Fibroblast of skin of left quadriceps (primary cell): ENCODE measurements at places on chromosomes 1 and 21.

- DNase-seq: no peak
These were observed 257.4 kb downstream of the MATN1 start for GRCh38 chr1:30466026-30466425.

DNA sequence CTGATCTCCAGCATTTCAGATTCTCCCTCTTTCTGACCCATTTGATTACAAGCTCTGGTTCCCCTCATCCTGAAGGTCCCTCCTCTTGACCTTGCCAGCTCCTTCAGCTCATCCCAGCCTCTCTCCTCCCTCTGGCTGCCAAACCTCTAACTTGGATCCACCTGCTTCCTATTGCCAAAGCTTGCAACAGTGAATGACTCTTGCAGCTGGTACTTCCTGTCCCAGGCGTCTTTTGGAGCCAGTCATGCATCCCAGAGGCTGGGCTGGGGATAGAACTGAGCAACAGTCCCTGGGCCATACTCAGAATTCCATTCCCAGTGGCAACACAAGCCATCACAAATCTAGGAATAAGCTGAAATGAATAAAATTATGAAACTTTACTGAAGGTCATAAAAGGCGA lies 27.7 kb upstream of the SPOCD1 start:
- DNase-seq: peak; percentile 39

GRCh38 chr1:23524716-23525401 lies 6.2 kb downstream of the E2F2 start:
- DNase-seq: no peak

DNA sequence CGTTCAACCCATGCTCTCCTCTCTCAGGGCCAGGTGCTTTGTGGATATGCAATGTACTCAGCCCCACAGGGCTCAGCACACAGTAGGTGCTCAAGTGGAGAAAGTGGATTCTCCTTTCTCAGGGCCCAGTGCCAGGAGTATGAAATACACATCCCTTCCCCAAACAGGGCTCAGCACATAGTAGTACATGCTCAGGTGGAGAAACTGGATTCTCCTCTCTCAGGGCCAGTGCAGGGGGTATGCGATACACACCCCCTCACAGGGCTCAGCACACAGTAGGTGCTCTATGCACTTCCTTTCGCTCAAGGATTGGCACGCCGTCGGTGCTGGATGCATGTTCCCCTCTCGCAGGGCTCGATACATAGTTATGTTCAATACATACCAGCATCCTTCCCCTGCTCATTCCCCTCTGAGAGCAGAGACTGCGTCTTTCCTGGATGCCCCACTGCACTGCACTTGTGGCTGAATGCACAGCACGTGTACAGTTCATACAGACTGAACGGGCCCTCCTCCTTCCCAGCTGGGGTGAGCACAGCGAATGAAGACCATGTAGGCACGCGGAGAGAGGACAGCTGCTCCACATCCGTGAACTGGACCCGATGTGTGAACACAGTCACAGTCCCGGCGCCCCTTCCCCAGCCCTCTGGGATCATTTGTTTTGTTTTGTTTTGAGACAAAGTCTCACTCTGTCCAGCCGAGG lies 16.6 kb upstream of the DISP3 start:
- no peak for DNase-seq

- DNase-seq: peak; percentile 4
These were observed 17.5 kb downstream of the COL9A2 start for GRCh38 chr1:40299366-40300248.

GRCh38 chr1:152449661-152450060 lies 35.6 kb upstream of the CRNN start:
- DNase-seq: no peak

DNA sequence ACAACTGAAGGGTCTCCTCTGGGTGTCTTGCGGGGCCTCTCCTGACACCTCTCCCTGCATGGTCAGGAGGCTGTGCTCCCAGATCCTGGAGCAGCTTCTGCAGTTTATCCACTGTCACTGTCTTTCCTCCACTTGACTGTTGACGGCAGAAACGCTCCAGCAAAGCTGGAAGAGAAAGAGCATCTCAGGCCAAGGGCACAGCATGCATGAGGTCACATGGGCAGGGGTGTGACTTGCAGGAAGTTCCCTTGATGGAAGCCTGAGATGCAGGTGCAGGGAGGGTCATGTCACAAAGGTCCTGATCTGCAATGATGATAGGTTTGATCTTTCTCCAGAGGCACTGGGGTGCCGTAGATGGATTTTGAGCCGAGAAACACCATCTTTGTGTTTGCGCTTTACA lies 23.3 kb downstream of the SLC44A3 start:
- DNase-seq: no peak

- DNase-seq: no peak
These were observed 33.7 kb downstream of the XCL2 start for GRCh38 chr1:168509875-168510791.

DNA sequence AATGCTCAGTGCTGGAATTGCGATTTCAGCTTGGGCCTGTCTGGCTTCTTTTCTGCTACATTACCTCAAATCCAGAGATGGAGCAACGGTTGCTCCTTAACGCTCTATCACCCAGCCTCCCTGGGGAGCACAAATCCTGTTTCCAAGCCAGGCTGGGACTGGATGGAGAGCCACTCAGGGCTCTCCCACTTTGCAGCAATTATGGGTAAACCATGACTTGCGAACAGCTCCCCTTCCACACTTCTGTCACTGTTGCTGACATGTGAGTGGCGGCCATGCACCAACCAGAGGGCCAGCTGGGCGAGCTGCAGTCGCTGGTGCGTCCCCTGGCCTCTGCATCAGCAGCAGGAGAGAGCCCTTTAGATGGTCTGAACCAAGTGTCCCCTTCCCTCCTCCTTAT lies 65.1 kb upstream of the RAB4A start:
- DNase-seq: no peak

DNA sequence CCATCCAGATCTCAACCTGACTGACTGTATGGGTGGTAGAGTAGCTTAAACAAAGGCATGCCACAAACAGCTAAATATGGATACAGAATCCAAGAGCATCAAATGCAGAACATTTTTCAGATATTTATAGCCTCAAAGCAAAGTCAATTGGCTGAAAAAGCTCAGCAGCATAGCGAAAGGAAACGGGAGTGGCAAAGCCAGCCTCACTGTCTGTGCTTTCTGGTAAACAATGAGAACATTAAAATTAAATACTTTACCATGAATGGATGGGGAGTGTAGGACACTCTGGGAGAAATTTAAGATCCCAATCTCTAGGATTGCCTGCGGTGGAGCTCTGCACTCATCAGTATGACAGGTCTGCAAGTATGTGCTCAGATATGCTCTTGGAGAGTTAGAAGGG lies 4.4 kb downstream of the RASAL2 start:
- no peak for DNase-seq

DNA sequence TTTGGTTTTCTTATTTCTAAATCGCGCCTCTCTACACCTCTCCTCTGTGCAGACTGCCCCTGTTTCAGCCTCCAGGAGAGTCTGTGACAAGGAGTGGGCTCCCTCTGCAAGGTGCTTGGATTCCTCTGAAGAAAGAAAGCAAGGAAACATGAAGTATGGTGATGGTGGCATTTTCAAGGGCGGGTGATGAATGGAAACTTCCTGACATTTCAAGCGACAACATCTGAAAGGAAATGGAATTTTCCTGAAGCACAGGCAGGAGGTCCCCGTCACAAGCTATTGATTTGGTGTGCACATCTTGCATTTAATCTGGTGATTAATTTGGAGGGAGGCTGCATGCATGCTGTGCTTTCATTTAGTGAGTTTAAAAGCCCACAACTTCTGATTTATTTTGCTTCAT lies 164.6 kb upstream of the FGGY start:
- no peak for DNase-seq

- no peak for DNase-seq
These were observed 9.7 kb upstream of the GNG4 start for GRCh38 chr1:235659186-235659771.

DNA sequence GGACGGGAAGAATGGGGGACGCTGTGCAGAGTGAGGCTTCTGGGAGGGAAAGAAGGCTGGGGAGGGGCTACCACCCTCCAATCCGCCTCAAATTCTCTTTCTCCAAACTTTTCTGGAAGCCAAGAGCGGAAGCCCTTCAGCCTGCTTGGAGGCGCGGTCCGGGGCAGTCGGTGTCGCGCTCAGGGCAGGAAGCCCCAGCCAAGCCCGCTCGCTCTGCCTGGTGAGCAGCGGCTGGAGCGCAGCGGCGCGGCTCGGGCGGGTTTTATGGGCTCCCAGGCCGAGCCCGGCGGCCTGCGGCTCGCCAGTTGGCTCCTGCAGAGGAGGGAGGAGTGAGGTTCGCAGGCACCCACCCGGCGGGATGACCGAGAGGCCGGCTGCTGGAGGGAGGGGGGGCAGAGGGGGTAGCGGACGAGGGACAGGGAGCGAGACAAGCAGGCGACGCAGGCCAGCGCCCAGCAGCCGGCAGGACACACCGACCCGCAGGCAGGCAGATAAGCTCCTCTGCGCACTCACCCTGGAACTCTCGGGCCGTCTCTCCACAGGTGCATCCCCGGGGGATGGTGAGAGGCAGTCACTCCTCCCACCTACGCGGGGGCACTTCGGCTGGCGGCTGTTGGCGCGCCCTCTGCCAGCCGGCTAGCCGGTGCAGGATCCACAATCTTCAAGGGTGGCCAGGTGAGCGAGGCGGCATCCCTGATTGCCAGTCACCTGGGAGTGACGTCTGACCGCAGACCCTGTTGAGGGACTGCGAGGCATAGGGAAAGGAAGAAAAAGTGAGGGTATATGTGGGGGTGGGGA lies at the start of gene AVPR1B:
Gene AVPR1B, minus strand, starts transcription at position 238 of the 798 bp plus-strand sequence. CDS start 498 bp downstream, outside the sequence.
- DNase-seq: no peak

DNA sequence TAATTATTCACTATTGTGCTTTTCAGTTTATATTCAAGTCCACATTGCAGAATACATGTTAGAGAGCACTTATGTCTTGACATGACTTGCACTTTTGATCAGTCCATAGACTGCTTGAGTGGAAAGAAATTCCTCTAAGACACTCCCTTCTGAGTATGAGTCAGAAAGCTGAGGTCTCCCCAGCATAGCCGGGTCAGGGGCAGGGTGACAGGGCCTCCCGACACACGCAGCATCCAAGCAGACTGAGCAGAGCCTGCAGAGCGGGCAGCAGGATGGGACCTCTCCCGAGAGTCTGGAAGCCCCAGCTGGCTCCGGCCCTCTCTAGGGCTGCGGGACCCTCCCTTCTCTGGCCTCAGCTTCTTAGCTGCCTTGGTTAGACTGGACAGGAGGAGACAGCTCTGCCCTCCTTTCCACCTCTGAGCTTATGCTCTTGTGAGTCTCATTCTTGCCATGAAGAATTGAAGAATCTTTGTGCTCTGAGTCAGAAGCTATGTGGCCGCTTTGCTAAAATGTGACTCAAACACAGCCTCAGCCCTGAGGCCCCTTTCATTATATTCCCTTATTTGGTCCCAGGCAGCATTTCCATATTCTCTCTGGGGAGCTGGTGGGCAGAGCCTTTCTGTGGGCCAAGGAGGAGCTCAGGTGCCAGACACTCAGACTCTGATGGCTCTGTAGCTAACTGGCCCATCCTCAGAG lies 11.2 kb upstream of the CAPN2 start:
- peak; percentile 97 for DNase-seq

GRCh38 chr1:109263597-109264378 lies 14.4 kb downstream of the CELSR2 start:
- no peak for DNase-seq

- DNase-seq: no peak
These were observed 29.4 kb upstream of the IFNLR1 start for GRCh38 chr1:24216276-24217074.

- DNase-seq: no peak
These were observed 32.3 kb downstream of the DOP1B start for GRCh38 chr21:36188937-36189336.

GRCh38 chr1:116374353-116375147 lies 1.5 kb downstream of the ATP1A1 start:
- no peak for DNase-seq

- DNase-seq: peak; percentile 25
These were observed 40.6 kb upstream of the ARTN start for GRCh38 chr1:43893006-43893405.

GRCh38 chr1:87902830-87903229 lies 574.1 kb downstream of the LMO4 start:
- DNase-seq: peak; percentile 18

- no peak for DNase-seq
These were observed 68.5 kb downstream of the ATP2B4 start for GRCh38 chr1:203695116-203695515.

DNA sequence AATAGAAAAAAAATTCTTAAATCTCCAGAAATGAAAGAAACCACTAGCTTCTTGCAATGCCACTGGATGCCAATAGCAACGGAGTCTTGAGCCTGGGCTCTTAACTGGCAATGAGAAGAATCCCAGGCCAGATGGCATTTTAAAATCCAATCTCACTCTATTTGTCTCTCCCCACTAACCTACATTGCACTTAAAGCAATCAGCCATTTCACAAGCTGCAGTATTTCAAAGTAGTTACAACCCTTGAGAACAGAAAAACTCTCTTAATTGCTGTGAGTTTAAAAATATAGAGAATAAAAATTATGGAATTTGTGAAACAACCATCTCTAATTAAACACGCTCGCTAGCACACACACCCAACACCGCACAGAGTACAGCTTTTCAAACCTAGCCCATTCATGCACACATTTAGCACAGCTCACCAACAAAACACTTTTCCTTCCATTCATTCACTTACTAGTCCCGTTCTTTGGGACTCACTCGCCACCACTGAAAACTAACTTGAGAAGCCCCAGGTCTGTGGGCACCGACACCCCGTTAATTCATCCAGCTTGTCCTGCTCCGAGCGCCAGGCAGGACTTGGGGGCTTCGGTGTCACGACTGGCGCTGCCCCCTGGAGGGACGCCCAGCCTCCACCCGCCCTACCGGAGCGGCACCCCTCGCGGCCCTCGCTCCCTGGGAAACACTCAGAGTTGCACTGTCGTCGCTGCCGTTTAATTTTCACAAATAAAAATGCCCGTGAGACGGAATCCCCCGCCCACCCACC lies 1.0 kb downstream of the DDAH1 start:
- no peak for DNase-seq
